Neural progenitor cell (in vitro differentiated cells): ENCODE measurements at places on chromosomes 3 and 15. TPM values are rescaled to one million over a fixed set of nuclear protein-coding genes. Genes with fewer than 3 reads are reported as not detected.

GHRL gene
- total RNA-seq: not detected in 2 replicates

A4GNT gene
- total RNA-seq: not detected in 2 replicates

KCNAB1 gene
- 0.15 and 0.24 TPM in 2 replicates for total RNA-seq

GP9 gene
- not detected in 2 replicates for total RNA-seq

SELENOS gene
- 26.0 and 39.1 TPM in 2 replicates for total RNA-seq

AMIGO3 gene
- total RNA-seq: 2.6 TPM in 1 of 2 replicates, not detected in the other

WNT5A gene
- total RNA-seq: 3.3 and 5.5 TPM in 2 replicates

PRKCD gene
- total RNA-seq: 4.9 and 8.9 TPM in 2 replicates

MASP1 gene
- total RNA-seq: 0.96 and 3.3 TPM in 2 replicates

ADAMTS7 gene
- 19.2 and 56.6 TPM in 2 replicates for total RNA-seq
